Spinal cord (tissue), 10 donors: ENCODE measurements at places on chromosomes 4 and X.

GRCh38 chr4:159413306-159413943 is 310.5 kb downstream of the RAPGEF2 start:
- DNase-seq = peak; percentile 62

DNA sequence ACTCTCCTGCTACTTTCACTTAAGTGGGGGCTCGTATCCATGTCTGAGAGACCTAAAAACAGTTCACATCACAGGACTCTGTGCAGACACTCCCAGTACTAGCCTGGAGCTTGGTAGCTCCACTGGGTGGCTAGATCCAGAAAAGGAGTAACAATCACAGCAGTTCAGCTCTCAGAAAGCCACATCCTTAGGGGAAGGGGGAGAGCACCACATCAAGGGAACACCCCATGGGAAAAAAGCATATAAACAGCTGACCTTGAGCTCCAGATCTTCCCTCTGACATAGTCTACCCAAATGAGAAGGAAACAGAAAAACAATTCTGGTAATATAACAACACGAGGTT is 175.8 kb downstream of the FAM13A start:
- no peak for DNase-seq

DNA sequence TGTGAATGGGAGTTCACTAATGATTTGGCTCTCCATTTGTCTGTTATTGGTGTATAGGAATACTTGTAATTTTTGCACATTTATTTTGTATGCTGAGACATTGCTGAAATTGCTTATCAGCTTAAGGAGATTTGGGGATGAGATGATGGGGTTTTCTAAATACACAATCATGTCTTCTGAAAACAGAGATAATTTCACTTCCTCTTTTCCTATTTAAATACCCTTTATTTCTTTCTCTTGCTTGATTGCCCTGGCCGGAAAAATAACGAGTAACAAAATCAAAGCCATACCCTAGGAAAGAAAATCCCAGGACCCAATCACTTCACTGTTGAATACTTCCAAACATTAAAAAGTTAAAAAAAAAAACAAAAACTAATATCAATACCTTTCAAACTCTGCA is 67.7 kb upstream of the UGT2B4 start:
- DNase-seq = no peak

- no peak for DNase-seq
These were observed 581.5 kb downstream of the STIM2 start for GRCh38 chr4:27442146-27442545.

GRCh38 chr4:109298279-109299010 is 4.0 kb downstream of the COL25A1 start:
- DNase-seq = no peak

DNA sequence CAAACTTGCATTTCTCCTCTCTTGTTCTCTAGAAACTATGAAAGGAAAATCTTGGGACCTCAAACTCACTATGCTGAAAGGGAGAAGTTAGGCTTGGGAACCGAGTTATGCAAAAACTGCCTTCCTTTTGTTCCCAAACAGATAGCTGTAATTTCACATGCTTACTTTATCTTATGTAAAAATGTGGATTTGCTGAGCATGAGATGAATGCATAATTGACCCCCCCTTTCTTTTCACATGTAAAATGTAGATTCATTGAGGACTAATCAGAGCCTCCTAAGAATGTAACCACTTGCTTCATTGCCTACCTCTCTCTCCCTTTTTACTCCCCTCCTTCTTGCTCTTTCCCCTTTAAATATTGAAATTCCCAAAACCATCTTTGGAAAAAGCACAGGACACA is 18.0 kb downstream of the TBC1D9 start:
- DNase-seq = no peak

GRCh38 chr4:25859429-25860148 is 3.2 kb downstream of the SEL1L3 start:
- DNase-seq = no peak
